Right renal cortex interstitium (tissue), 3 donors: ENCODE measurements at places on chromosomes 1 and 21. TPM values are rescaled to one million over a fixed set of nuclear protein-coding genes. Genes with fewer than 3 reads are reported as not detected.
A peak's percentile ranks its signal among the peaks of the same experiment; 100 is the strongest.

GRCh38 chr1:54495954-54496353 is 52.1 kb upstream of the ACOT11 start:
- DNase-seq: no peak

- no peak for DNase-seq
Measured at GRCh38 chr1:64750875-64751274, 6.0 kb downstream of the RAVER2 start.

- no peak for DNase-seq
Measured at GRCh38 chr1:210291786-210292230, 36.9 kb upstream of the HHAT start.

- no peak for DNase-seq
Measured at GRCh38 chr21:37060296-37060695, 12.6 kb downstream of the PIGP start.

- no peak for DNase-seq
Measured at GRCh38 chr21:44801468-44802395, at the start of gene UBE2G2. Gene UBE2G2, minus strand, starts transcription at chr21:44801820. Its CDS starts 72 bp downstream, at chr21:44801748.

DNA sequence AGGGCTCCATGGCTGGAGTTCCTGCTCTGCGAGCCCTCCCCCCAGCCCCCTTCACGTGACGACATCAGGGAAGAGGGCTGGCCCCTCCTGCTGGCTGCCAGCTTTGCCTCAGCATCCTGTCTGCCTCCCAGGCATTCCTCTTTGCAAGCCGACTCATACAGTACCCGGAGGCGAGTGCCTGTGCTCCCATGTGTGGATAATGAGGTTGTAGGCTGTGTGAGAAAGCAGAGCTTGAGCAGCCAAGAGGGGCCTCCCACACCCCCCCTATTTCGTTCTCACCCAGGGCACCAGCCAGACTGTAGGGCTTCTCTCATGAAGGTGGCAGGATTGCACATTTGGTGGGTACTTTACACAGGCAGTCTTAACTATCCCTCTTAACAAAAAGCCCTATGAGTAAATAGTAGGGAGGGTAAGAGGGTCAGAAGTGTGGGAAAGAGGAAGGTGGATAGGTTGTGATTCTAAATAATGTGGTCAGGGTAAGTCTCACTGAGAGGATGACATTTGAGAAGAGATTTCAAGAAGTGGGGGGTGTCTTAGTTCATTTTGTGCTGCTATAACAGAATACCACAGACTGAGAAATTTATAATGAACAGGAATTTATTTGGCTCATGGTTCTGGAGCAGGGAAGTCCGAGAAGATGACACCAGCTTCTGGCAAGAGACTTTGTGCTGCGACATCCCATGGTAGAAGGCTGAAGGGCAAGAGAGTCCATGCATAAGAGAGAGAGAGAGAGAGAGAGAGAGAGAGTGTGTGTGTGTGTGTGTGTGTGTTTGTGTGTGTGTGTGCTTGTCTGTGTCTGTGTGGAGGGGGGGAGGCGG is 113.5 kb downstream of the OMA1 start:
- DNase-seq: peak; percentile 67

- DNase-seq: no peak
Measured at GRCh38 chr1:246705368-246705767, 18.8 kb upstream of the SCCPDH start.

DNA sequence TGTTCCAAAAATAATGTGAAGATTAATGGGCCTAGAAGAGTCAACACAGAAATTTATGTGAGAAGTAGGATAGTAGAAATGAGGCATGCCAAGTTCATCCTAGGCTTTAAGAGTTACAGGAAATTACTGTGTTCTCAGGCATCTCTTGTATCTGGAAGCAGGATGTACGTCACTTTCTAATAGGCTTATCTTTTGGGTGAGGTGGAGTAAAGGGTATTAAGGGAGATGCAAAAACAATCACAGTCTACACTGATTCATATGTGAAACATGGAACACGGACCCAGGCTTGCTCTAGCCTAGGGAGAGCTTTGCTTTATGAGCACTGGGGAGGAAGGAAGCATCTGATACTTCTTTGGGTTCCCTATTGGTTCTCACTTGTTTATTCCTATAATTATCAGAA is 84.5 kb upstream of the RGS4 start:
- no peak for DNase-seq

DNA sequence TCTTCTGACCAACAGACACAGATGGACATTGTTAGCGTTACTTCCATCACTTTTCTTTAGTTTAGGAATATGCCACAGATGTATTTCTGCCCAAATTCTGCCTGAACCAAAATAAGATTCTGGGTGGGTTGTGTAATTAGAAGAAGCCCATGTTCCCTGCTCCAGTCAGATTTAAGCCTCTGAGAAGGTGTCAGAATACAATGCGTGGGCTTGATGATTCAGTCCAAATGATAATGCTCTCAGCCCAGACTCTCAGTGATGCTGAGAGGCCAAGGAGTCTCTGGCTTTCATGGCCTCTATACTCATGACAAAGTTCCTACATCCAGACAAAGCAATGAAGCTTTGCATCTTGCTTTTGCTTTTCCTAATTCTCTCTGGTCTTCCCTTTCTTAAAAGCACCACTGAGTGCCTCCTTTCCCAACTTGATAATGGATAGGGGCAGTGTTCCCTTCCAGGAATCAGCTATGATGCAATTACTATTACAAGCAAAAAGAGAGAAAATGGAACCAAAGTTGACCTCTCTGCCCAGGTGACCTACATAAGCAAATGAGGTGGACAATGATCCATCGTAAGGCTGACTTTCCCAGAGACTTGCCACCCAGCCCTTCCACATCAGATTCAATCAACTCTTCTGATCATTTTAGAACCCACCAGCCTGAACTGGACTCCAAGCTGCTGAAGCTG is 8.8 kb downstream of the SEC16B start:
- DNase-seq: no peak

- DNase-seq: no peak
Measured at GRCh38 chr1:232123775-232124659, 497.4 kb downstream of the DISC1 start.

DNA sequence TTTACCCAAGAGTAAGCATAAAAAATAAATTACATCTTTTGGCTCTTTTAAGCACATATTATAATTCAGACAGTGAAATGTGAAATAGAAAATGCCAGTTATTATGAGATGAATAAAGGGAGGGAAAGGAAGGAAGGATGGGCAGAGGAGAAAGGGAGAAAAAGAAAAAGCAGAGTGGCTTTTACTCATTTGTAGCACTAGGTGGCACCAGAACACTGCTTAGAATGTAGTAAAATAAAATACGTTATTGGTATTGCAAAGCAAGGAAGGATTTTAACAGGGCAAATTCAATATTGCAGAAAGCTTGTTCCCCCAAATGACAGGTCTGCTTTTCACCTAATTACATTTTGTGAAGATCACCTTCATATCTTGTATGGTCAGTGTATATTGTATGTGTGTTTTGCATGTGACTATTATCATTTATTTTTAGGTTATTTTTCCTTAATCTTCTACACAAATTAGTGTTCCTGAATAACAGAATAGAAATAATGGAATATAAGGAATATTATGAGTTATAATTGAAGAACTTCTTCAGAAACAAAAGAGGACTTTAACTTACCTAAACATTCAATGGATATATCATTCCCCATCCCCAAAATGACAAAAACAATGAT is 9.1 kb upstream of the PCNX2 start:
- DNase-seq: no peak

DNA sequence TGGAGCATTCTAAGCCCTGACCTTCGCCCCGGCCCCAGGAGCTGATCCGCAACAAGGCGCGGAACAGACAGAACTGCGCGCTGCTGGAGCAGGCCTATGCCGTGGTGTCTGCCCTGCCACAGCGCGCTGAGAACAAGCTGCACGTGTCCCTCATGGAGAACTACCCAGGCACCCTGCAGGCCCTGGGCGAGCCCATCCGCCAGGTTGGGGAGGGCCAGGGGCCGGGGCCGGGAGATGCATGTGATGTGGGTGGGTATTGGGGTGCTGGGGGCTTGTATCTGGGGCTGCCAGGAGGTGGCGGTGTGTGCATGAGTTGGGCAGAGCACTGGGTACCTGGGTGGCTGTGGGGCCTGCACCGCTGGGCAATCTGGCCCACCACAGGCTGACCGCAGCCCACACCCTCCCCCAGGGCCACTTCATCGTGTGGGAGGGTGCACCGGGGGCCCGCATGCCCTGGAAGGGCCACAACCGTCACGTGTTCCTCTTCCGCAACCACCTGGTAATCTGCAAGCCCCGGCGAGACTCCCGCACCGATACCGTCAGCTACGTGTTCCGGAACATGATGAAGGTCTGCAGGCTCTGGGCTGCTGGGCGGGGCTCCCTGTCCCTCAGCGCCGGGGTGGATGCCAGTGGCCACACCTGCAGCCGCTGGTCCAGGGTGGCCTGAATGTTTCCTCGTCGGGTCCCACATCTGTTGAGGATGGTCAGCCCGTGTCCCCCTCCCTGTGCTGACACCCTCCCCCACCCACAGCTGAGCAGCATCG is 65.8 kb downstream of the TRIM11 start:
- DNase-seq: no peak

DNA sequence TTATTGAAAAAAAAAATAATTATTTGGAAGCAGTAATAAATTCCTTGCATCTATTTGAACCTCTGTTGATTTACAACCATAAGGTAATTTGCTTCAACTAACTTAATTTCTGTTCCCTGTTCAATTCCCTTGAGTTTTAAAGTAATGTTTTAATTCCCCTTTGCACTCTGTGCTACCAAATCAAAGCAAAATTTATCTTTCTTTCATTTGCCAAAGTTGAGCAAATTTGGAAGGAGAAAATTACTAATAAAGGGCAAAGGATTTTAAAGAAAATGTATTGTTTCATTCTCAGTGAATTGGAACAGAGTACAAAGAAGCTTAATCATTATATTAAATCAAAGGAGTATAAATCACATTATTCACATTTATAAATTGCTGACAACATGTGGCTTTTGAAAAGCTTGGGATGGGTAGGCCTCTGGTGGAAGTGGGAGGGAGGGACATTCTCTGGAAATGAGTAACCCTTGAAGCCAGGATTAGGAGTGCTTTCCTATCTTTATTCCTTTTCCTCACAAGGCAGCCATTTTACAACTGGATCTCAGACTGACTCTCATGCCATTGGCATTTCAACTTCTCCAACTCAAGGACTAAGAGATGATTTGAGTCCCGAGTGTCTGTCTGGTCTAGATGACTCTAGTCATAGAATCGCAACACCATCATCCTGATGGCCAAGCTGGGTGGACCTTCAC is 331.6 kb upstream of the DUSP10 start:
- DNase-seq: no peak

DNA sequence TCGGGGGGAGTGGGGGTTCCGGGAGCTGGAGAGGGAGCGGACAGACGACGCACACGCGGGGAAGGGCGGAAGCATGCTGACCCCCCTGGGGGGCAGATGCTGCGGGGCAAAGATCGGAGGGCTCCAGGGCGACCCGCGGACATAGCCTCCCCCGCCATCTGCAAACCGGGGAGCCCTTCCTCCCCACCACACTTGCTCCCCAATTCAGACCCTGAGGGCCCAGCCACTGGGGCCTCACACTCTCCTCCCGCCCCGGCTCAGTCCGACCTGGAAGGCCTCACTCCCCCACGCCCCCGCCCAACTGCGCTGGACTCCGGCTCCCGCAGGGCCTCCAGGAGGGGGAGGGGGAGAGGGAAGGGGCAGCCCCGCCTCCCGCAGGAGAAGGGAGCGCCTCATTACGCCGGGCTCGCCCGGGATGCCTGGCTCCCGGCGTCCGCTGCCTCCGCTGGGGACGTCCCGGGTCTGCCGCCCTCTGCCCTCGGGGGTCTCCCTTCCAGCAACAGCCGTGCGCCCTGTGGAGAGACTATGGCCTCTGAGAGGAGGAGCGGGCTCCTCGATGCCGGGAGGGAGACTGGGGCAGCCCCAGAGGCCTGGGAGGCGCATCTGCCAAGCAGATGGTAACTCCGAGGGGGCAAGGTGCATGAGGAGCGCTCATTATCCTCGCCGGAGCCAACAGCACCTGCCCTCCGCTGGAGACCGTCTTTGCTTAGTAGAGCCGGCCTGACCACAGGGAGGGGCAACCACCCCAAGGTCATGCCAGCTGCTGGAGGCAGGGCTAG is 636 bp upstream of the CAMK2N1 start:
- no peak for DNase-seq

DNA sequence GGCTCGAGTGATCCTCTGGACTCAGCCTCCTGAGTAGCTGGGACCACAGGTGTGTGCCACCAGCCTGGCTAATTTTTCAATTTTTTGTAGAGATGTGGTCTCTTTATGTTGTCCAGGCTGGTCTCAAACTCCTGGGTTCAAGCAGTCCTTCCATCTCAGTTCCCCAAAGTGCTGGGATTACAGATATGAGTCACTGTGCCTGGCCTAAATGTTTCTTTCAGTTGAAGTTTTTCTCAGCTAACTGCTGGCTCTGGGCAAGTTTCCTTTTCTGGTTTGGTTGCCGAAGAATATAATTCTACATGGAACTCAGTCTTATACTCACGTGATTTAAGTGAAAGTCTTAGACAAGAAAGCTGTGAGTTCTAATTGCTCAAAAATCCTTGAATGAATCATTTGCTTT is 57.0 kb downstream of the SASS6 start:
- DNase-seq: no peak

GRCh38 chr21:41830764-41831452 is 48.2 kb downstream of the PRDM15 start:
- DNase-seq: no peak

DNA sequence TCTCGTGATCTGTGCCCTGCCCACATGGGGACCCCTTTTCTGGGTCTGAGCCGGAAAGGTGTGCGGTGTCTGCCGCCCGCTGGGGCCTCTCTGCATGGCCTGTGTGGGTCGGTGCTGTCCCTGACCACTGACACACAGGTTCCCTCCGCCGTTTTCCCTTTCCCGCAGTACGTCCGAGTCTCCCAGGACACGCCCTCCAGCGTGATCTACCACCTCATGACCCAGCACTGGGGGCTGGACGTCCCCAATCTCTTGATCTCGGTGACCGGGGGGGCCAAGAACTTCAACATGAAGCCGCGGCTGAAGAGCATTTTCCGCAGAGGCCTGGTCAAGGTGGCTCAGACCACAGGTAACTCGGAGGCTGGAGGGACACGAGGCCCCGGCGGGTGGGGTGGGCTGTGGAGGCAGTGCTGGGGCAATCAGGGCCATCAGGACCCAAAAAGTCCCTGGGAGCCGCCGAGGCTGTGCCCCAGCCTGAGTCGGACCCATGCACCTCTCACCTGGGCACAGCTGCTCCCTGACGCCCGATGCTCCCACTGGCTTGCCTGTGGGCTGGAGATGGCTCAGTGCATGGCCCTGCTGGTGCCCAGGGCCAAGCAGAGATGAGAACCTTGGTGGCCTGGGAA is 13.3 kb downstream of the TRPM2 start:
- DNase-seq: no peak

LCE3E gene
- not detected for polyA plus RNA-seq

FAM177B gene
- 0.10 TPM for polyA plus RNA-seq

HSPB7 gene
- 3.9 TPM for polyA plus RNA-seq

ADAMTSL4 gene
- 10.9 TPM for polyA plus RNA-seq

CASQ2 gene
- 2.0 TPM for polyA plus RNA-seq

S100A5 gene
- polyA plus RNA-seq: 1.2 TPM

SHISA4 gene
- polyA plus RNA-seq: 15.5 TPM
